NCI-H748 treated with DMSO at 0.1 percent for 48 hours (cell line): ENCODE measurements at places on chromosomes 5 and 9.

DNA sequence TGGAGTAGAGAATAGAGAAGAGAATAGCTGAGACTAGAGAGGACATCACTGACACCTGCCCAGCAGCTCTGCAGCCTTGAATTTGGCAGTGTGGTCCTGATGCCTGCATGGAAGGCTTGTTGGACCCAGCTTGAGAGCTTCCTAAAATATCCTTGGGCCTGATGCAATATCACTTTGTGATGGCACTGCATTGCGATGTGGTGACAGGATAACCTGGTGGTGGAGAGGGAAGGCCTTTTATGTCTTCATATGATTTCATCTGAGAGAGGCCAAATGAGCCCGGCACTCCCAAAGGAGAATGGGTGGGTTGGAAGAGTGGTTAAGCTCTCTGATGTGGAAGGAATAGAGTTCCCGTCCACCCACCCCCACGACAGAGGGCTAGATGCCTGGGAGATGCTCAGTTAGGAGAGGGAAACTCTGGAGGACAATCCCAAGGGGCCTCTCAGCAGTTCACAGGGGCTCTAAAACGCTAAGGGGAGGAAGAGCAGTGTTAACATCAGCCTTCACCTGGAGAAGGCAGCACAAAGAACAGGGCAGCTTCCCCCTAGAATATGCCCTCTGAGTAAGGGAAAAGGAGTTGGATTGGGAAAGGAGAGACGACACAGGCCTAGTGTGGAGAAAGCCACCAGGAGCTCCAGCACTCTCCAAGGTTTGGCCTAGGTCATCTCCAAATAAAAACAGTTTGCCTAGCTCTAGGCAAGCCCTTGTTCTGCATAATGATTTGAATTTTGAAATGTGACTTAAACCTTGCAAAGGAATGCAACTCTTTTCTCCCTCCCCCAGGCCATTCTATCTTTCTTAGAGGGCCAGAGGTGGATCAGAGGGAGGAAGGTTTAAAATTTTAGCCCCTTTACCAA is 99.8 kb upstream of the SSBP2 start:
- DNase-seq: no peak

GRCh38 chr9:37295796-37296195 is 126.7 kb upstream of the GRHPR start:
- DNase-seq: no peak

DNA sequence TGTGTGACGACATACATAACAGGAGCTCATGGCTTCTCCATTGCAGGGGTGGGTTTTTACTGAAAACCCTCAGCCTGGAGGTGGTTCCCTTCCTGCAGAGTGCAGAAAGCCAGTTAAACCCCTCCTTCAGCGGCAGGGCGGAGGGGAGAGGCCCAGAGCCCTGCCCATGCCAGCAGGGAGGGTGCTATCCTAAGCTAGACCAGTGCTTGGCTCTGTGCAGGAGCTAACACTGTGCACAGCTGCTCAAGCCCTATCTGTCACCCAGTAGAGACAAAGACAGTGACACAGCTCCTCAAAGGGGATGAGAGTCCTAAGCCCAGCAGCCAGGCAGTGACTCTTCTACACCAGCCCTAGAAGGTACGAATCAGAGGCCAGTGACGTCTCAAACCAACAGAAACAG is 70.0 kb upstream of the ZSWIM6 start:
- no peak for DNase-seq

GRCh38 chr5:32261198-32261597 is 51.5 kb downstream of the MTMR12 start:
- no peak for DNase-seq

GRCh38 chr5:105670596-105670995 is 2000.1 kb downstream of the EFNA5 start:
- DNase-seq: no peak

DNA sequence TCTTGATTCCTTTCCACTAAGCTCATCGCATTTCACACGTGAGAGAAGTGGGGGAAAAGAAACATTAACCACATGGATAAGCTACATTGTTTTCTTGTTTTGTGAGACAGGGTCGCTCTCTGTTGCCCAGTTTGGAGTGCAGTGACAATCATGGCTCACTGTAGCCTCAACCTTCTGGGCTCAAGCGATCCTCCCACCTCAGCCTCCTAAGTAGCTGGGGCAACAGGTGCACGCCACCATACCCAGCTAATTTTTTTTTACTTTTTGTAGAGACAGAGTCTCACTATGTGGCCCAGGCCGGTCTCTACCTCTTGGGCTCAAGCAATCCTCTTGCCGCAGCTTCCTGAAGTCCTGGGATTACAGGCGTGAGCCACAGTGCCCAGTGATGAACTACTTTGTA is 2.8 kb downstream of the OTULIN start:
- no peak for DNase-seq

GRCh38 chr5:135234666-135235401 is 164.2 kb downstream of the MACROH2A1 start:
- DNase-seq: no peak

GRCh38 chr5:107887166-107887943 is 216.6 kb upstream of the EFNA5 start:
- DNase-seq: no peak

DNA sequence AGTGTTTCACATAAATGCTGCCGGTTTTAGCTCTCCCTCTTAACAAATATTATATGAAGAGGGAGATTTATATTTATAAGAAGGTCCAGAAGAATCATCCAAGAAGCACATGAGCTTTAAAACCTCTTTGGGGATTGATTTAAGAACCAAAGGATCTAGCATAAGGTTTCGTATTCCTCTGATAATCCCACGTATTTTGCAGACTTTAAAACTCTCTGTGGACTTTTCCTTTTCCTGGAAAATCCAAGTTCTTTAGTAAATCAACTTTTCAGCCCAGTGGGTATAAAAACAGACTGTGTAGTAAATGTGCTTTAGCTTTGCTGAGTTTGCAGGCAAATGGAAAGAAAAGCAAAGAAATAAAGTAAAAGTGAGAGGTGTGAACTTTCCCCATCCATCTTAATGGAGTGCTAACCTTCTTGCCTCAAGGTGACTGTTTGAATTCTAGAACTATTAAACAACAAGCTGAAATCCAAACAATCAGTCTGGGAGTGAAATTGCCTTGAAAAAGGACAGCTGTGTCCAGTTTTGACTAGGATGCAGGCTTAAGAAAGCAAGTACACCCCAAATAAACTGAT is 363.4 kb upstream of the SLC24A2 start:
- no peak for DNase-seq

GRCh38 chr5:144812763-144813162 is 642.1 kb downstream of the KCTD16 start:
- no peak for DNase-seq

GRCh38 chr9:9552665-9553064 is 1060.1 kb downstream of the PTPRD start:
- DNase-seq: no peak

GRCh38 chr9:124835026-124835557 is 18.2 kb upstream of the WDR38 start:
- DNase-seq: peak; percentile 10

DNA sequence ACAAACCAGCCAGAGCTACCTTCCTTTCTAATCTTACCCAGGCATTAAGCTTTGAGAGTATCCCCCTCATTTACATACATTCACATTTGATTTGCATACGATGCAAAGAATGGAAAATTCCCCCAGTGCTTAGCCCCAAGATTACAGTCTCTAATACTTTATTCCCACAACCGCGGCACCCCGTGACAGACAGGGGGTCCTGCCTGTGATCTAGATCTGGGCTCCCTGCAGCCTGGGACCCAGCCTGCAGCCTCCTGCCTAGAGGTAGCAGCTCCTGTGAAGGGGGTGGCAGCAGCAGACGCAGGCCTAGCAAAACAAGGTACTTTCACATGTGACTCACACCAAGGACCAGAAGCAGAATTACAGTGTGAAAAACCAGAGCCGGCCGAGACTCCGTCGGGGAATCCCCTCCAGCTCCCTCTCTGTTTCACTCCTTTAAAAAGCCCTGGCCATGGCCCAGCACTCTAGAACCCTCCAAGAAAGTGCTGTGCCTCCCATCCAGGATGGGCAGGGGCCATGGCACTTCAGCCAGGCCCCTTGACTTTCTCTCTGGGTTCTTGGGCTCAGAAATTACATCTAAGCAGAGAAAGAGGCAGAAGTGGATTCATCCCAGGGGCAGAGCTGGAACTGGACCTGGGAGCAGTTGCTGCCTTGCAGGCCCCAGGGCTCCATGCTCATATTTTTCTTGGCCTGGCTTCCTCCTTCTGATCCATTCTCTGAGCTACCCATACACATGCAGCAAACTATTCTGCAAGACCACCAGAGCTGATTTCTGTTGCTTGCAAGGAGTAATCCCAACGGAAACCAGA is 14.0 kb upstream of the TCF7 start:
- DNase-seq: no peak

DNA sequence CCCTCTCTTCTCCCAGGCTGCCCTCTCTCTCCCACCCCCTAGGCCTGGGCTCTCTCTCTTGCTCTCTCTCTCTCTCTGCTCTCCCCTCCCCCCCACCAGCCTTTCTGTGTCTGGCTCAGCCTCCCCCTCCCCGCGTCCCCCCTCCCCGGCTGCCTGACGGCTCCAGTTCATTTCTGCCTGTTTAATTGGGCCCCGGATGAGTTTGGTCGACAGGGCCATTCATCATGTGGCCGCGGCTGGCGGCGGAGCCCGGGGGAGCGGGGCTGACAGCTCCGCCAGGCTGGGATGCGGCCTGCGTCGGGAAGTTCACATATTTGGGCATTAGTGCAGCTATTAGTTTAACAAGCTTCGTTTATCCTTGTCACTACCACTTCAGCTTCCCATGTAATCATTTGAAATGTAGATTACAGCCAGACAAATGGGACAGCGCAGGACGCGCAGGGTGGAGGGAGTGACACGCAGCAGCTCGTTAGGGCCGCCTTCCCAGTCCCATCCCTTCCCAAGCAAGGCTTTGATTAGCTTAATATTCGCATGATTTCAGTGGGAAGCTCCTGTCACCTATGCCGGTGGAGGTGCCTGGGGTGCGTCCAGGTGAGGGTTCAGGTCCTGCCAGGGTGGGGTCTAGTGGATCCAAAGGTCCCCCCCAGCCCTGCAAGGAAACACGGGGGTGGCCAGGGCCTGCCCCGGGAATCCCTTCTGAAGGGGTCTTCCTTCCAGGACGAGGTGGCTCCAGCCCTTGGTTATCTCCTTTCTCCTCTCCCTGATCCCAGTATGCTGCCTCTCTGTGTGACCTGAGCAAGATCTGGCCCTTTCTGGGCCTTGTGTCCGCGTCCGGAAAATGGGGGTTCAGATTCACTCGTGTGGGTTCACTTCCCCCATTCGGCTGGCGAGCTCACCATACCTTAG is 214.8 kb downstream of the PAX5 start:
- no peak for DNase-seq

GRCh38 chr9:114261026-114261425 is 61.9 kb upstream of the ORM1 start:
- DNase-seq: no peak

DNA sequence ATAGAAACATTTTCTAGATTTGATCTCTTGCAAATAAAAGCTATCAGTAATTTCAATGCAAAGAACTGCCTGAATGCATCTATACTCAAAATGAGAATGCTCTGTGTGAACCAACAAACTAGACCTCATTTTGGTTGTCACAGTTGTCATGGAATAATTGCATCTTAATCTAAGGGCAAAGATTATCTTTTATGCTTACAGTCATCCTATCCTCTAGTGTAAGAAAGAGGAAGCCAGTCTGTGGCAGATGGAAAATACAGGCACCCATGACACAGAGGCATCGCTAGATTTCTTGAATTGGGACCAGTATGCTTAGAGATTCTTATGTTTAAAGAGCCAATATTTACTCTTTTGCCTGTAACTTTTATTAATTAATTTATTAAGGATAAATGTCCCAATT is 95.0 kb downstream of the MACIR start:
- DNase-seq: no peak

- DNase-seq: no peak
Observed at GRCh38 chr5:127369796-127370195, 79.2 kb downstream of the MEGF10 start.

DNA sequence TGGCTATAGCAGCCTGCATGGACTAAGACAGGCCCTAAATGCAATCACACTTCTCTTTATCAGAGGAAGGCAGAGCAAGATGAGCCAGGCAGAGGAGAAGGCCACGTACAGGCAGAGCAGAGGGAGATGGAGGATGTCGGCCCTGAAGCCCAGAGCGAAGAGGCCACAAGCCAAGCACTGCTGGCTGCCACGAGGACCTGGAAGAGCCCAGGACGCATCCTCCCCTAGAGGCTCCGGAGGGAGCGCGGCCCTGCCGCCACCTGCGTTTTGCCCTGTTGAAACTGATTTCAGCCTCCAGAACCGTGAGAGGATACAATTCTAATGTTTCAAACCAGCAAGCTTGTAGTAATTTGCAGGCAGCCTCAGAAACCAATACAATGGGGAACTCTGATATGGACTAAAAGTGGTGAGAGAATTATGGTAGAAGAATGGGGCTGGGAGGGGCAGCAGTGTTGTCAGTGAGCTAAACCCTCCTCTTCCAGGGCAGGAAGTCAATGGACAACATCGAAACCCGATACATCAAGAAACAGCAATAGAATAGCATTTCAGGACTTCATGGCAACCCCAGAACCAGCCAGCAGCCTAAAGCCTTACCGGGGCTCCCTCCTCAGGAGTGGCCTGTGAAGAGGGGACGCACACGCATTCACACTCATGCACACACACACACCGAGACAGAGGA is 32.6 kb downstream of the ADAMTS2 start:
- no peak for DNase-seq
